Left cardiac atrium (tissue), 4 donors: ENCODE measurements at places on chromosomes 3 and 15. TPM values are rescaled to one million over a fixed set of nuclear protein-coding genes. Genes with fewer than 3 reads are reported as not detected.

DNA sequence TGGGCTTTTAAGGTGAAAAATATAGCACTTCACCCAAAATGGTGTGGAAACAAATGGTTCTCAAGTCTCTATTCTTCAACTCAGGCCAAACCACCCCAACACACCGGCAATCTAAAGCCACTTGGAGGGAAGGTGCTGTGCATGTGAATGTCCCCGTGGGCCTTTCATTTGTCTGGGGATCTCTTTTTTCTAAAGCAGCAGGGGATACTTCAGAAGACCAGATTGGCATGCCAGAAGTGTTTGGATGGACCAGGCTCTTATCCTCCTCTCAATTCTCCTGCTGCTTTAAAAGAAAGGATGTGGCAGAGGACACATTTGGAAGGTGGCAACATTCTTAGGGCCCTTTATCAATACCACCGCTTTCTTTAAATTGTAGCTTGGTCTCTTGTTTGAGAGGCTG lies 193.1 kb downstream of the MEIS2 start:
- no peak for DNase-seq

DNA sequence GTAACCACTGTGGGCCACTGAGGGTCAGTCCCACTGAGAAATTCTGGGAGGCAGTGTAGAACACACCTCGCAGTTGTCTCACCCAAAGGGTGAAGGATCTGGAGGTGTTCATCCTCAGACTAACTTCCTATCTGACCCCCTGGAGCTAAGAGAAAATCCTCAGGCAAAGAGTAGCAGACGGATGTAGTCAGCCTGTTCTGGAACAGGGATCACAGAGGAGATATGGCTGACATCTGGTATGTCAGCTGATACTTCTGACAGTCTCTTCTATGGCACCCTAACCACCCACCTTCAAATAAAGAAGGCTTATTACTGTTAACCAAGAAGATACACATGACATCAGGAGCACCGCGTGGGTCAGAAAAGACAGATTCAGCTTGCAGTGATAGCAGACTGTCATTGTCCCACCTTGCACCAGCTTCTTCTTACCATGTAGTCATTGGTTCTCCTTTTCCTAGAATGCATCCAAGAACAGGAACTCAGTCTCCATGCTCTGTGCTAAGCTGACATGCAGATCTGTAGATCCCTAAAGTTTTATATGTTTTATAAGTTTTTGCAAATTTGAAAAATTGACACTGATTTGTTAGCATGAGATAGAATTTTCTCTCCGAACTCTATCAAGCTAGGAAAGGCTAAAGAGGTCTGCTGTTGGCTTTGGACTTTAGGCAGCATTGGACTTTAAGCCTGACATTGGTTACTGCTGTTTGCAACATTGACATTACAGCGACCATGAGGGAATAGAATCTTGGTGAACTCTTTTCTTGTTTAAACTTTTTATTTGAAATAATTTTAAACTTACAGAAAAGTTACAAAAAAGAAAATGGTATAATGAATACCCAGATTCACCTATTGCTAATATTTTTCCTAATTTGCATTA lies 60.4 kb downstream of the KBTBD12 start:
- DNase-seq = no peak

DNA sequence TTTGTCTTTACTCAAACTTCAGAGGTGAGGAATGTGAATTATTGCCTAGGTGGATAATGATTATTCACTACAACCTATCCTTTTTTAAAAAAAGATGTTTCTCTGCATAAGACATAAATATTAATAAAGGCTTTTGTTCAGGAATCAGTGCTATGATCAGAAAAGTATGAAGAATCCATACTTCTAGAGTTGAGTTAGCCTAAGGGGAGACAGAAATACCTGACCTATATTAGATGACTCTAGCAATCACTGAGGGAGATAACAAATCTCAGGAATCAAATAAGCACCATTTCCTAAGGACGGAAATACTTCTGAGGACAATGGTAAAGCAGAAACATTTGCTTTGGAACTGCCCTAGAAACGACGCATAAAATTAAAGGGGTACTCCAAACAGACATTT lies 763.8 kb downstream of the GBE1 start:
- DNase-seq = no peak

- DNase-seq = no peak
These were observed 53.5 kb downstream of the DTWD1 start for GRCh38 chr15:49674370-49674769.

DNA sequence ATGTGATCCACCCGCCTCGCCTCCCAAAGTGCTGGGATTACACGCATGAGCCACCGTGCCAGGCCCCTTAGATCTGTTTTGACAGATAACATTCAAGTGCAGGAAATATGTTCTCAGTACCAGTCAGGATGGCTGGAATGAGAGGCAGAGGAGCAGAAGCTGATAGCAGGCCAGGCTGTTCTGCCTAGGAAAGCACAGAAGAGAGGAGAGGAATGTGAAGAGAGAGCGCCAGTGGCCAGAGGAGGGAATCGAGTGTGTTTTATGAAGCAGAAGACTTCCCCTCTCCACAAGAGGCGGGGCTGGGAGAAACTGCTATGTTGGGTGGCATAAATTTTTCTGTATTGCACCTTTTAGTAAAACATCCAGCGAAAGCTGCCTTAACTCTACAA lies 32.0 kb upstream of the RYK start:
- no peak for DNase-seq

DNA sequence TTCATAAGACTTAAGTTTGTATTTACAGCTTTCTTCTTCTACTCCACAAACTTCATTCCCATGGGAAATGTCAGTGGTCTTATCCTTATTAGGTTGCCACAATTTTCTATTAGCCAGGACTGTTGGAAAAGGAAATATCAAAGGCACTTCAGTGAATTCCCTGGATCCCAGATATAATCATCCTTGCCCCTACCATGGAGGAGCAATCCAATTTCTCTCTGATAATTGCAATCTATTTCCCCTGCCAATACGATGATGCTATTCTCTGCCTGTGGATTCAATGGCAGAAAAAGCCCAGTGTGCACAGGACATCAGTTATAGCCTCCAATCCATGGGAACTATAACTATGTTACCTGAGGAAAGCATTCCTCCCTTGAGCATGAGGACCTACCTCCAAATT lies 536.4 kb upstream of the UBE2E2 start:
- no peak for DNase-seq

DNA sequence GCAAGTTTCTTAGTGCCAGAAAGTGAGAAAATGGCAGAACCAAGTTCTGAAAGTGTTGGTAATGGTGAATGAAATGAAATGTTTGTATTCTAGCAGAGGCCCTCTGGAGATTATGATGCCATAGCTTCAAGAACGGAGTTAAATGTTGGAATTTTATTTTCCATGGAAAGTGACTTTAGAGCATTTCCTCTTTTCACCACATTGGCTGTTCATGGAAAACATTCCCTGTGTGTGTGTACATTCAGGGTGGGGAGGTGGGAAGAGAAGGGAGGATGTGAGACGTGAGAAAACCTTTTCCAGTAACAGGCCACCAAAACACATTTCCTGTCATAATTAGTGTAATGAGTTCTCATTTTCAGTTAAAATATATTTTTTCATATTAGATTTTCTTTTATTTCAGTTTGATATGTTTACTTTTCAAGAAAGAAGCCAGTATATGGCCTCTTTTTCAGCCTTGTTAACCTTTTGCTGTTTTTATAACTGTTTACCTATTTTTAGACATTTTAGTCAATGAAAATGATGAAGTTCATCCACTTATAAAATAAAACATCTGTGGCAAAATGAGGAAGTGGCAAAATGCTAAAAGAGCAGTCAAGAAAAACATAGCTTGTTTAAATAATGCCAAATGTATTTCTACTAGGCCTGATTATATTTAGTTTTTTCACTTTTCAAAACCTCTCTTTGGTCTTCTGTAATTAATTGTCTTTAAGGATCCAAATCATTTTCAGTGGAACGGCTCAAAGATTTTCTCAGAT lies 21.6 kb downstream of the SAMMSON start:
- DNase-seq = no peak

Gene A4GNT
- total RNA-seq = not detected
